ENCODE measurements at places on chromosomes 16 and 17.

GRCh38 chr17:6328279-6328678 lies 106.6 kb downstream of the AIPL1 start:
- no peak for DNase-seq

GRCh38 chr17:47649153-47649971 lies at the start of gene KPNB1:
Gene KPNB1 (plus strand): TSS chr17:47649919. CDS start chr17:47650245, 326 bp downstream.
- DNase-seq = peak; percentile 98

DNA sequence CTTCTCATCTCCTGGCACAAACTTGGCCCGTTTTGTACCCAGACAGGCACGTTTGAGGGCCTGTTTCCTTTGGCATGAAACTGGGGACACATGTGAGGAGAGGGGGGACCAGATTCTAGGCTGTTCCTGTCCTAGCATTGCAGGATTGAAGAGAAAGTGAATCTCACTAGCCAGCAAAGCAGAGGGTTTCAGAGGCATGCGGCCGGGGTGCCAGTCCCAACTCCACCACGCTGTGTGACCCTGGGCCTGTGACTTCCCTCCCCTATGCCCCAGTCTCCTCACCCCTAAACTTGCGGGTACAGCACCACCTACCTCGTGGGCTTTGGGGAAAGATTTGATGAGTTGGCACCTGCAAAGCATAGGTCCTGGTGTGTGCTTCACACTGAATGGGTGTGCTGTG lies 53.5 kb upstream of the CIBAR2 start:
- no peak for DNase-seq

DNA sequence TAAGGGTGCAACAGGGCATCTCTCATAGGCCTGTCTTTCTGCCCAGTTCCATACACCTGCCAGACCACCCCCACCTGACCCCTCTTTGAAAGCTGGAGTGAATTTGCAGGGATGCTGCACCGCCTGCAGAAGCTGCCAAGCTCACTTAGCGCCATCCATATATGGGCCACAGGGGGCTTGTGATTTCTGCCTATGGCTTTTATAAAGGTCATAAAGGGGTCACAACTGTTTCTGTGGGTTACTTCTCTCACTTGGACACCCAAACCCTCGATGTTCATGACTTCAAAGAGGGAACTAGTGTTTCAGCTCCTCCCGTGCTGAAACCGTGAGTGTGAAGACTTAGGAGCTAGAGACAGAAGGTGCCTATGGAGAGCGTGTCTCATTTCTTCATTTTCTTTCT lies 23.9 kb upstream of the MEAK7 start:
- no peak for DNase-seq

DNA sequence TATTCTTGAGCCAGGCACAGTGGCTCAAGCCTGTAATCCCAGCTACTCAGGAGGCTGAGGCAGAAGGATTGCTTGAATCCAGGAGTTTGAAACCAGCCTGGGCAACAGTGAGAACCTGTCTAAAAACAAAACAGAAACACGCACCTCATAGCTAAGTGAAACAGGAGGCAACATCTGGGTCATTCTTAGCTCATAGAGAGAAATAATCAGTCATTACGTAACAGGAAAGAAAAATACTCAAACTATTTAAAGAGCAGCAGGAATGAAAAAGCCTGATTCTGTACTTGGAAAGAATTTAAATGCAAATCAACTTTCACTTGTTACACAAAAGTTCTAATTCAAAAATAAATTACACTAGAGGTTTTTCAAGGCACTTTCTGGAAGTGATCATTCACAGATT lies 17.2 kb downstream of the CHCT1 start:
- DNase-seq = no peak

DNA sequence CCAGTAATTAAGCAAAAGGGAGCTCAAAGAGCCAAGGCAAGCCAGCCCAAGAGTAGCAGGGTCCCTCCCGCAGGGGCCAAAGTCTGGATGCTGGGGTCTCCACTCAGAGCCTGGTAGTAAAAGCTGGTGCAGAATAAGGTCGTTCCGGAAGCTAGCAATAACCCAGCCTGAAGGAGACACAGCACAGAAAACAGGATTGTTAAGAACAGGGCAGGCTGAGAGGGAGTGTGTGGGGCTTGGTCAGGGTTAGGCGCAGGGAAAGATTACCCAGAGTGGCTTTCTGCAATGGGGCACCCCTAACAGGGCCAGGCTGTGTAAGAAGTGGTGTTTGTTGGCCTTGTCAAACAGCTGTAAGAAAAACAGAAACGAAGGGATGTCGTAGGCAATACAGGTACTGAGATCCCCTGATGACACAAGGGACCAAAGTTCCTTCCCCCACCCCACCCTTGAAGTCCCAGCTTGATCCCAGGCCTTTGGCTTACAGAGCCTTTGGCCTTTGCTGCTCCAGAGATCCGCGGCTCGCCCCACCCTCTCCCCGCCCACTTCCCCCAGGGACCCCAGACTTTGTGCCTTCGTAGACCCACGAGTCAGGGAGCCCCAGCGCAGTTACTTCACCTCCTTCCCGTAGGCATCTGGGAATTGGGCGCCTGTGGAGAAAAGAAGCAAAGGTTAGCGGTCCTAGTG lies 712 bp downstream of the TMEM256 start:
- DNase-seq = no peak

- DNase-seq = no peak
Measured at GRCh38 chr16:64951193-64951592, 170.7 kb downstream of the CDH11 start.

DNA sequence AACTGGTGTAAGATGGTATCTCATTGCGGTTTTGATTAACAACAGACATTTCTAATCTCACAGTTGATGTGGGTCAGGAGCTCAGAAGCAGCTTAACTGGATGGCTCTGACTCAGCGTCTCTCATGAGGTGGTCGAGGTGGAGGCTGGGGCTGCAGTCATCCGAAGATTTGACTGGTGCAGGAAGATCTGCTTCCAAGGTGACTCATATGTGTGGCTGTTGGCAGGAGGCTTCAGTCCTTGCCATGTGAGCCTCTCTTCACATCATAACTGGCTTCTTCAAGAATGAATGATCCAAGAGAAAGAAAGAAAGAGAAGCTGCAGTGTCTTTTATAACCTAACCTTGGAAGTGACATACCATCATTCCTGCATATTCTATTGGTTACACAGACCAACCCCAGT lies 376.1 kb downstream of the SEC14L1 start:
- no peak for DNase-seq

GRCh38 chr16:11004351-11004750 lies 60.0 kb downstream of the CLEC16A start:
- no peak for DNase-seq

Data from naive thymus-derived CD8-positive, alpha-beta T cell (primary cell).